CD4-positive, alpha-beta memory T cell (primary cell): ENCODE measurements at places on chromosomes 13 and 19. TPM values are rescaled to one million over a fixed set of nuclear protein-coding genes. Genes with fewer than 3 reads are reported as not detected.

SHISA7 gene
- total RNA-seq: not detected

ALKBH6 gene
- 51.0 TPM for total RNA-seq

TEKTIP1 gene
- 8.1 TPM for total RNA-seq

CABP5 gene
- not detected for total RNA-seq

DNA sequence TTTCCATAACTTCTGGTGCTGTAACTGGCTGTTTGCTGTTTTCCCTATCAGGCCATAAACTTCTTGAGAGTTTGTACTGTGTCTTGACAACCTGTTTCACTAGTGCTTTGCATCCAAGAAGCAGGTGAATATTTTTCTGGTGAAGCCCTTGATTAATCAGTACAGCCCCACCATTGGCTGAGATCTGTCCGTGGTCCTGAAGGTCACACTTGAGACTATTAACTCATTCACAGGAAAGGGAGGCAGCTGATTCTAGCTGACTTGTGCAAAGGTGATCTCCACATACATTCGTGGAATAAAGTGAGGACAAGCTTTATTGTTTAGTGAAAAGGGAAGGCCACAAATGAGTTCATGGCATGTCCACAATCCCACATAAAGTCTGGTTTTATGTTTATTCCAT lies 61.4 kb upstream of the ZNF835 start:
- H3K27ac ChIP-seq: no peak overlapping the region
- no peaks in the 10 kb centered on the region for H3K4me1 ChIP-seq
- no peak overlapping the region for H3K4me3 ChIP-seq

GRCh38 chr13:25764378-25764777 lies 287.4 kb downstream of the SHISA2 start:
- no peak overlapping the region for H3K27ac ChIP-seq
- H3K36me3 ChIP-seq: no peaks in the 10 kb centered on the region
- H3K4me1 ChIP-seq: peaks cover 15% of the 10 kb centered on the region
- no peak overlapping the region for H3K4me3 ChIP-seq
- H3K27me3 ChIP-seq: no peaks in the 10 kb centered on the region
- no peak for DNase-seq

DNA sequence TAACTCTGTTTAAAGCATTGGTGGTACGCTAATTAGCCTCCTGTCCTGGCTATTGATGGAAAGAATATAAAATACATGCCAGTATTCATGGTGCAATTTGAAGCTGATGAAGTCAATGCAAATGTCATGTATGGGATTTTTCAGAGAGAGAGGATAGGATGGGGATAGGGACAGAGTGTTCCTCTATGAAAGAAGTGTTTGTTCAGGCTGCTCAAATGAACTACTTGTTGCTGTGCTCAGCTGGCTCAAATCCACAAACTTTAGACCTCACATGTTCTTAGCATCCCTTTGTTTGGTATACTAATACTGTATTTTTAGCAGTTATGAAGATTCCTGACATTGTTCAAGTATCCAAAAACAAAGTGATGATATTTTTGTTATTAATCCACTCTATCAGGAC lies 116.5 kb downstream of the SLITRK1 start:
- H3K4me3 ChIP-seq: no peak overlapping the region
- H3K27me3 ChIP-seq: no peaks in the 10 kb centered on the region
- H3K36me3 ChIP-seq: no peaks in the 10 kb centered on the region
